ENCODE measurements at places on chromosomes 4 and X. TPM values are rescaled to one million over a fixed set of nuclear protein-coding genes. Genes with fewer than 3 reads are reported as not detected.

The UCP1 gene
- not detected for total RNA-seq

The SHROOM4 gene
- total RNA-seq = 43.5 TPM

The SMR3B gene
- total RNA-seq = not detected

The ASB9 gene
- 4.4 TPM for total RNA-seq

The SPATA18 gene
- 17.3 TPM for total RNA-seq

The ARHGEF9 gene
- 20.3 TPM for total RNA-seq

The SYTL4 gene
- 16.4 TPM for total RNA-seq

The ZNF718 gene
- total RNA-seq = 9.1 TPM

The CFI gene
- total RNA-seq = 61.0 TPM

The FOXO4 gene
- 31.6 TPM for total RNA-seq

The NMU gene
- 2.1 TPM for total RNA-seq

The CSAG2 gene
- total RNA-seq = not detected

The GAB1 gene
- total RNA-seq = 64.8 TPM

The FAM114A1 gene
- total RNA-seq = 39.8 TPM

The GPC4 gene
- total RNA-seq = 55.5 TPM

The DRD5 gene
- not detected for total RNA-seq

The GPRASP2 gene
- 8.0 TPM for total RNA-seq

The MBNL3 gene
- total RNA-seq = 22.9 TPM

The HADH gene
- 37.9 TPM for total RNA-seq

The AKAP14 gene
- total RNA-seq = not detected

The KLHL4 gene
- 1.0 TPM for total RNA-seq

The TMSB15A gene
- total RNA-seq = 1.9 TPM

The FAM9B gene
- total RNA-seq = 0.52 TPM

The USP51 gene
- 3.7 TPM for total RNA-seq

The PUDP gene
- 17.5 TPM for total RNA-seq

The LCORL gene
- total RNA-seq = 12.6 TPM

The SLITRK4 gene
- total RNA-seq = 0.58 TPM

The RHOXF2 gene
- not detected for total RNA-seq

The METAP1 gene
- total RNA-seq = 30.4 TPM

The TEX13C gene
- total RNA-seq = not detected

The PDZD4 gene
- 8.3 TPM for total RNA-seq

The F8A2 gene
- total RNA-seq = not detected

The SMIM31 gene
- not detected for total RNA-seq

The MAOB gene
- 38.9 TPM for total RNA-seq

The XAGE1B gene
- 1.2 TPM for total RNA-seq

The EVC2 gene
- 6.3 TPM for total RNA-seq

All from upper lobe of right lung (tissue), 1 donor.